ENCODE measurements at places on chromosomes 11 and 22.

- DNase-seq = no peak
Observed at GRCh38 chr11:106917973-106918372, 100.3 kb downstream of the GUCY1A2 start.

DNA sequence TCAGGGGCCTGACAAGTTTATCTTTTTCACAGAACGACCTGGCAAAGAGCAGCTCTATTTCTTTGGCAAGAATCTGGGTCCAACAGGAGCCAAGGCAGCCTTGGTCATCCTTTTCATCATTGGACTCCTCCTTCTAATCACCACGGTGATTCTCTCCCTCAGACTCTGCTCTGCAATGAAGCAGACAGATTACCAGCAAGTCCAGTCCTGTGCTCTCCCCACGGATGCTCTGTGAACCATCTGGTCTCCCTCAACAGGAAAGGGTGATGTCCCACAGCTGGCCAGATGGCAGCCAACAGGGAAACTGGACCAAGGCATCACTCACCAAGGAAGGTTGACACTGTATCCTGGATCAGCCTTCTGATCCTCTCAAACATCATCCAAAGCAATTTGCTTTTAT, 17.0 kb upstream of the PANX1 start:
- DNase-seq = no peak

- no peak for DNase-seq
Observed at GRCh38 chr11:36703055-36703404, 105.0 kb upstream of the RAG2 start.

DNA sequence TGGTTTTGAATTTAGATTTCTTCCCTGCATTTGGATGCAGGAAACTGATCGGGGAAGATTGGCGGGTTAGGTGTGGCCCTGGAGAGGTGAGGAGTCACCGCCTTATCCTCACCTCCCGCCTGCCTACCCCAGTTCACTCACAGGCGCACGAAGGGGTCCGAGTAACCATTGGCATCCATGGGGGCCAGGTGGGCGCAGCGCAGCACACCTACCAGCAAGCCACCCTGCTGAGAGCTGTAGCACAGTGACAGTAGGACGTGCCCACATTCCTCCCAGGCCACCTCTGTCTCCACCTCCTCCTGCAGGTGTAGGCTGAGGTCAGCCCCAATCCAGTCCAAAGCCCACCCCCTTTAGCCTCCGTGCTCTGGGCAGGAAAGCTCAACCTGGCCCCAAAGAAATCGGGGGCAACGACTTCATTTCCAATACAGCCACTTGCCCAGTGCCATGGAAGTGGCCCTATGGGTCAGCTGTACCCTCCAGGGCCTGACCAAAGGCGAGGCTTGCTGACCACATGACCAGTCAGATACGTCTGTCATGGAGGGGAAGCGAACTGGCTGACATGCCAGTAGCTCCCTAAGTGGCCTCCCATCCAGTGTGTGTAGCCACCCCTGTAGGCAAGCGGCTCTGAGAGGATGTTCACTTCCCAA, 6.7 kb downstream of the NDUFV1 start:
- DNase-seq = no peak

DNA sequence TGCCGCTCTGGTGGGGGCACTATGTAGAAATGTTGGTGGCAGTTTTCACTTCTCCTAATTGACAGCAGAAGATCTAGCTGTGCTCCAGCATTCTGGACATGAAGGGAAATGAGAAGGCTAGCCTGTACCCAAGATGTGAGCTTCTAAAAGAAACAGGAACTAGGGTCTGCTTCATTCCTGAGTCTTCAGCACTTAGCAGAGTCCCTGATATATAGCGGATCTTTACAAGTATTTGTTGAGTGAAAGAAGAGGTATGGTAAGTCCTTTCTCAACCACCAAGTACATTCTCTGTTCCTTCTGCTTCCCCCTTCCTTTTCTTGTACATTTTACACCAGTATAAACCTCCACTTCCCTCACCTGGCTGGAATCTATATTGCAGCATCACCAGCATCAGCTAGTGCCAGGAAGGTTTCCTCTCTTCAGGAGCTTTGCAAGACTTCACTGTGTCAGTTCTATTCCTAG, 408.3 kb upstream of the CADM1 start:
- DNase-seq = no peak

DNA sequence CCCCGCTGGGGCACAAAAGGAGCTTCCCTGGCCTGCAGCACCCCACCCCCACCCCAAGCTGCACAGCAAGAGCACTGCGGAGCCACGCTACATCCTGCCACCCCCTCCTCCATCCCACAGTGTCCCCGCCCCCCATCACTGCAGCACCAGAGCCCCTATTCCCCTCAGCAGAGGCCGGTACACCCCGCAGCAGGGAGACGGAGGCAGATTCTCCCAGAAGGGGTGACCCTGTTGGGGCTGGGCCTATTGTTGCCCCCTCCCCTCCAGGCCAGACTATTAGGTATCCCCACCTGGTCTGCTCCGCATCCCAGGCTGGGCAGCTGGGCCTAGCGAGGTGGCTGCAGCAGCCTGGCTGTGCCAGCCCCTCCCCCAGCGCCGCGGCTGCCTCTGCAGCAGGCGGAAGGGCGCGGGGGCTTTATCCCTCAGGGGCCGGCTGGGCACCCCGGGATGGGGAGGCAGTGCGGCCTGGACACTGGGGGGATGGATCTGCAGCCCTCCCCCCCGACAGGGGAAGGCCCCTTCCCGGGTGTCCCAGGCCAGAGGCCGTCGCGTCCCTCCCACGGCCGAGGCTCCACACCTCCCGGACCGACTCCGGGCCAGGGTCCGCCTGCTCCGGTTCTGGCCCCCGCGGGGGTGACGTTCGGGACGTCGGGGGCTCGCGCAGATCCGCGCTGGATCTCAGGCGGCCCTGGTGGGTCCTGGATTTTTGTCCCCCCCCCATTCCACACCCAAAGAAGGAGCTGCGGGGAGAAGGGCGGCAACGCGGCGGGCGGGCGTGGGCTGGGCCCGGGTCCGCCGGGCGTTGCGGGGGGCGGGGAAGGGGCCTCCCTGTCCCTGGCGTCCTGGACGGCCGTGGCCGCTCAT, 943 bp downstream of the DUSP8 start:
- DNase-seq = no peak

DNA sequence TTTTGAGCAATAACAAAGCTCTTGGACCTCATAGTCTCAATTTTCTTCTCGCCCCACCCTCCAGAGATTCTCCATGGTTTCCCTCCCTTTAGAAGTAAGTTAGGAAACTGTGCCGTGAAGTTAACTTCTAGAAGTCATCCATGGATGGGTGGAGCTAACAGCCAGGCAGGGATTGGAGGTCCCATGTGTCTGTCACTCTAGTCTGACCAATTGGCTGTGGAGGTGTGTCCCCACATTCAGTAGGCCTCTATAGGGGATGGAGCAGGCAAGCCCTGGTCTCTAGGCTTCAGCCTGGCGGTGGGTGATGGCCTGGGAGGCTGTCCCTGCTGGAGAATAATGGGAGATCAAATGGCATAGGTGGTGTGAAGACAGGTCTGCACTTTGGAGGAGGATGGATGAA, 50.7 kb downstream of the TP53I11 start:
- DNase-seq = no peak

DNA sequence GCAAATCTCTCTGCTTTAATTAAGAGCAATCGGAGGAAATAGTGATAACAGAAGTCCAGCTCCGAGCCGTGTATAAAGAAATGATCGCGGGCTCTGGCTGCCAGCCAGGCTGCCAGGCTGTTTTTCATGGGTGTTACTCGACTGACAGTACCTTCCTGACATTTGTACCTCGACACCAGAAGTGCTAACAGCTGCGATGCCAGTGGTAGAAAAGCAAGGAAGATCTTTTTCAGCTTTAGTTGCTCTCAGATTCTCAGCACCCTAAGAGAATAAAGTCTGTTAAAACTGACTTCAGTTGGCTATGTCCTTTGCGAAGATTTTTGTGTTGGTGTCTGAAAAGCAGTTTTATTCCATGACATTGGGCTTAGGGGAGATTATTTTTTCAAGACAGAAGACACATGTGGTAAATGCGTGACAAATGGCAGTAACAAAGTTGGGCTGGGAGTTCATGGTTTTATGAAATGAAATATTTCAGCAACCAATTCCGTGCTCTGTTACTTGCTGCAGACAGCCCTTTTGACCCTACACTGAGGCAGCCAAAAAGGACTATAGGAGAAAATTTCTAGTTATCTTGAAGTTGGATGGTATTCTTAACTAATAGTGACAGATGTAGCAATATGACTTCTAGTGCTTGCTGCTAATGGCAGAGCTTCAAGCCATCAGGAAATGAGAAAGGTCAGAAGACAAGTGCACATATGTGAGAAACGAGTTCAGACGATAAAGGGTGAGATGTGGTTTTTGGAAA, 296.2 kb downstream of the CNTN5 start:
- no peak for DNase-seq

- no peak for DNase-seq
Observed at GRCh38 chr22:31193092-31193491, 19.0 kb upstream of the LIMK2 start.

DNA sequence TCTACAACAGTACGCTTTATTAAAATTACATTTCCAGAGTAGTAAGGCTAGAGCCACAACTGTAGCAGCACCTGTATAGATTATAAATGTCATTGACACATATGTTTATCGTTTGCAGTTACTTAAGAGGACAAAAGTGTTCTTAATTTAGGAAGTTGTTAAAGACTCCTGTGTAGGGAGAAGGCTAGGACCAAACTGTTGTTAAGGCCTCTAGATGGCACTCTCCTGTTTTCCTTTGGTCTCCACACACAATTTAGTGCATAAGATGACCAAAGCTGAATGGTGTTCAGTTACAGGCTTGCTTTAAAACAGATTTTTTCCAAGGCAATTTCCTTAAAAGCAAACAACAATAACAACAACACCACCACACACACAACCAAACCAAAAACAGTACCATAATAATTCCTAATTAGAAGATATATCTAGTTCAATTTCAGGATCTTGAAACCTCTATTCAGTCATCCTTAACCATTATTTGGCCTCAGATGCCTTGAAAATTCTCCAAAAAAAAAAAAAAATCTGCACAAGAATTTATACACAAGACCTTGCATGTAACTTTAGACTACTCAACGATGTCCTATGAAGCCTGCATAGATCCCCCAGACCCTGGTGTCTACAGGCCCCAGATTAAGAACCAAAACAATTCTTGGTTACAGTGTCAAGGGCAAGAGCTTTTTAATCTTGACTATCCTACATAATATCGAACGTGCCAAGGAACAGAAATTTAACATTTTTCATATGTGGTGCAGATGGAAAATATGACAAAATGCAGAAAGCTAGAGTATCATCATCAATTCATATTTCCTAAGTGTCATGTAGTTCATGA, 42.6 kb upstream of the APOA1 start:
- peak; percentile 28 for DNase-seq

GRCh38 chr22:17152340-17152739, 6.7 kb downstream of the HDHD5 start:
- DNase-seq = no peak

DNA sequence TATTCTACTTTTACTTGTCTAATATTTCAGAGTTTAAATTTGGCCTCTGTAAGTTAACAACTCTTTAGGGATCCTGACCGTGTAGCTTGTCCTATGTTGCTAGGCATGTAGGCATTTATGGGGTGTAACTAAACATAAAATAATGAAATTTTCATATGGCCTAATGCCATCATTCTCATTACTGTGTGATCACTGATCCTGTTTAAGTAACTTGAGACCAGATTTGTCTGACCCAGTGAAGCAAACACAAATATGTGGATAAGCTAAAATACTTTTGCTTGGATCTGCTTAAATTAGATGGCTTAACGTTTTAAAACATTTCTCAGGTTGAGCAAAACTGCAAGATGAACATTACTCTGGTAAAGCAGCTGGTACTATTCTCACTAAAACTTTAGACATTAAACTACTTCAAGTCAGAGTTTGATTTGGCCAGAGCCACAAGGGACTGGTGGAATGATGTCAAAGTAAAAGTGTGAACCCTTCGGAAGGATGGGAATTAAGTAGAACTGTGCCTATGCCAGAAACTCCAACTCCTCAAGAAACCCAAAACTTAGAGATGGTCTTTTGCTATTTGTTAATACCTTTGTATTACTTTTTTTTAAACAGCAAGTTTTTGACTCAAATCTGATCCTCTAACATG, 12.5 kb downstream of the QSER1 start:
- no peak for DNase-seq

DNA sequence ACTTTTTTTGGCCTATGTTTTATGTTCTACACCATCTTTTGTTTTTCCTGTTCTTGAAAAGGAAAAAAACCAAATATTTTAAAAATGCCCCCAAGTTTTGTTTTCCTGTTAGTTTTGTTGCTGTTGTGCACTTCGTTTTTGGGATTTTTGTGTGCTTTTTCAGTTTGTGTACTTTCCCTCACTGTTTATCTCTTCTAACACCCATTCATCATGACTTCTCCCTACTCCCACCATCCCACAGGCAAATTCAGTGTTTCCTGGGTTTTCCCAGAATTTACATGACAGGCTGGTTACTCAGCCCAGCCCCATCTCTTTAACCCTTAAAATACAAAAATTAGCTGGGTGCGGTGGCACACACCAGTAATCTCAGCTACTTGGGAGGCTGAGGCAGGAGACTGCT, 15.6 kb downstream of the TMEM123 start:
- no peak for DNase-seq

- no peak for DNase-seq
Observed at GRCh38 chr11:11227296-11228085, 125.6 kb downstream of the CSNK2A3 start.

DNA sequence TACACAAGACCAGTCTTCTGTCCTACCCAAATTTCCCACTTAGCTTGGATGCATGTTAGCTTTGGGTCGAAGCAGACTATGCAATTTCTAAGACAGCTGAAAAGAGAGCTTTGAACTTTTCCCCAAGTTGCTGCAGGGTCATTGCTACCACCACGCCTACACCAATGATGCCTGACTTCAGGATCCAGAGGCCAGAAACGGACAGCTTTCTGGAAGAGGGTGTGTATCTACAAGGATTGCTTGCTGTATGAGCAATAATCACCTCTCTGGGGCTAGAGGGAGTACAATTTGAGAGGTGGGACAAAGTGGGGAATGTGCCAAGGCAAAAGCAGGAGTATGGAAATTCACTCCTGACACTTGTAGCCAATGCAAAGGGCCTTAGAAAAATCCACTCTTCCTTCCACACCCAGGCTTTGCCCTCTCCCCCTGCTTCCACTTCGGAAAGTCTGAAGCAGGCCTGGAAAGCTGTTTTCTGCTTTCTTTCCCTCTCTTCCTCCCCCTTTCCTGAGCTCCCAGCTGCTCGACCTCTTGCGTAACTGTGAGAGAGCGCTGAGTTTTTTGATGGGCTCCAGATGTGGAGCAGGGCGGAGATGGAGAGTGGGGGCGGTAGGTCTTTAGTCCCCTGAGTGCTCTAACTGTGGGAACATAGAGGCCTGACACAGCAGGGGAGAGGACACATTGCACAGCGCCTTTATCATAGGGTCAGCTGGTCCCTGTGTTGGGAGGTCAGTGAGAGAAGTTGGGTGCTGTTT, 2.1 kb upstream of the PHLDB1 start:
- DNase-seq = peak; percentile 76

DNA sequence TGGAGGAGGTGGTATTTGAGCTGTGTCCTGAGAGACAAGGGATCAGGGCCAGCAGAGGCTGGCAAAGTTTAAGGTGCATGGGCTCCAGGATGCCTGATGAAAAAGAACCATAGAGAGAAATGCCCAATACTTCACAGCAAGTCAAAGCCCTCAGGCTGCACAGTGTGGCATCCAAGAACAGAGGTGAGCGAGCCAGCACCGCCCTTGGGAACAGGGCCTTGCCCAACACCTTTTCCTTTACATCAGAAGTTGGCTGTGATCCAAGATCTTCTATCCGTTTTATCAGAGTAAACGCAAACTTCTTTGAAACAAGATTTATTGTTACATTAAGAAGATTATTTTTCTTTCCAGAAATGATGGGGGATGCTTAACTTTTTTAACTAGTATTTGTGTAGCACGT, 1.4 kb downstream of the B3GNT6 start:
- no peak for DNase-seq
